ENCODE measurements at places on chromosomes 4 and X. TPM values are rescaled to one million over a fixed set of nuclear protein-coding genes. Genes with fewer than 3 reads are reported as not detected.
A peak's percentile ranks its signal among the peaks of the same experiment; 100 is the strongest.

- H3K4me1 ChIP-seq = no peaks in the 10 kb centered on the region
- H3K4me3 ChIP-seq = no peak overlapping the region
- H3K36me3 ChIP-seq = no peaks in the 10 kb centered on the region
- H3K27ac ChIP-seq = no peak overlapping the region
- H3K27me3 ChIP-seq = no peaks in the 10 kb centered on the region
Measured at GRCh38 chr4:93147524-93148212, 680.9 kb upstream of the ATOH1 start.

The CLCN5 gene
- total RNA-seq = 2.3 TPM

- no peaks in the 10 kb centered on the region for H3K27me3 ChIP-seq
- H3K4me1 ChIP-seq = no peaks in the 10 kb centered on the region
- H3K36me3 ChIP-seq = no peaks in the 10 kb centered on the region
Measured at GRCh38 chr4:69617083-69617694, 22.3 kb downstream of the UGT2A2 start.

DNA sequence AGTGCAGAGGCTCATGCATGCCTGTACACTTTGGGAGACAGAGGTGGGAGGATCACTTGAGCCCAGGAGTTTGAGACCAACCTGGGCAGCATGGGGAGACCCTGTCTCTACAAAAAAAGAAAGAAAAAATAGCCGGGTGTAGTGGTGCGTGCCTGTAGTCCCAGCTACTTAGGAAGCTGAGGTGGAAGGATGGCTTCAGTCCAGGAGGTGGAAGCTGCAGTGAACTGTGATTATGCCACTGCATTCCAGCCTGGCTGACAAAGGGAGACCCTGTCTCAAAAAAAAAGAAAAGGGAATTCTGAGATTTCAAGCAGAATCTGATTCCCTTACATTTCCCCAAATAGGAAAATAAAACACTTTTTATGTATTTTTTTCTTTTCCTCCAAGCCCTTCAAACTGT is 83.5 kb downstream of the SYNPO2 start:
- H3K27me3 ChIP-seq = no peaks in the 10 kb centered on the region
- H3K36me3 ChIP-seq = no peaks in the 10 kb centered on the region
- DNase-seq = no peak
- no peaks in the 10 kb centered on the region for H3K4me1 ChIP-seq
- no peak overlapping the region for H3K27ac ChIP-seq

DNA sequence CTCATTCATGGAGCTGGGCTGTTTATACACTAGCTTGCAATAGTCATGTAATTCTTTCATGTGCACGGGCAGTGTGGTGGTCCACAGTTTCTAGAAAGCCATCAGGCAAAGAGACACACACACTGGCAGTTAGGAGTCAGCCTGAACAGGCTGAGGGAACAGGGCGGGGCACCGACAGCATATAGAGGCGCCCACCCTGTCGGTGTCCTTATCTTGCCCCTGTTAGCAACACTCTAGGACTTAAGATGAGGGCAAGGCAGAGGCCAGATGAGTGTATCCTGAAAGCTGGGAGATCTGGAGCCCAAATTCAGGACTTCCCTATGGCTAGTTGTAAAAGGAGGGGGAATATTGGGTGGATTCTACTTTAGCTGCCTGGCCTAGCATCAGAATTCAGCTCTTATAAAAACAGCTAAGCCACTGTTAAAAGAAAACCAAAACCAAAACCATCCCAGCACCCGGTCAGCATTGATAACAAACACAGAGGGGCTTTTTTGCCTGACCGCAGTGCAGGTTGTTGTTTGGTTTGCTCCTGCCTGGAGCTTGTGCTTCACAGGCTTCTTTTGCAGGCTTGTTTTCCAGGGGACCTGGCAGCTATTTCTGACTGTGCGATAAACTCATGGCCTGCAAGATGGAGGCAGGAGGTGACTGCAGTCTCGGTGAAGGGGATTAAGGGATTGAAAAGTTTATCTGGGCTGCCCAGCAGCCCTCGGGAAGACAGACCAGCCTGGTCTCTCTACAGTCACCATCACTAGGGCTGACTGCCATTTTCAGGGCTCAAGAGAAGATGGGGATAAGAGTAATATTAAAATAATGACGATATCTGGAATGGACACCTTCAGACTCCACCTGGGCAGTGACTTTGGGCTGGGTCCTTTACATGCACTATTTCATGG is 638.9 kb downstream of the MID1IP1 start:
- H3K36me3 ChIP-seq = no peaks in the 10 kb centered on the region
- H3K4me3 ChIP-seq = no peak overlapping the region
- no peak for DNase-seq
- no peaks in the 10 kb centered on the region for H3K27me3 ChIP-seq
- peaks cover 10% of the 10 kb centered on the region for H3K4me1 ChIP-seq

The CSAG2 gene
- total RNA-seq = not detected

The NPNT gene
- 0.32 TPM for total RNA-seq

DNA sequence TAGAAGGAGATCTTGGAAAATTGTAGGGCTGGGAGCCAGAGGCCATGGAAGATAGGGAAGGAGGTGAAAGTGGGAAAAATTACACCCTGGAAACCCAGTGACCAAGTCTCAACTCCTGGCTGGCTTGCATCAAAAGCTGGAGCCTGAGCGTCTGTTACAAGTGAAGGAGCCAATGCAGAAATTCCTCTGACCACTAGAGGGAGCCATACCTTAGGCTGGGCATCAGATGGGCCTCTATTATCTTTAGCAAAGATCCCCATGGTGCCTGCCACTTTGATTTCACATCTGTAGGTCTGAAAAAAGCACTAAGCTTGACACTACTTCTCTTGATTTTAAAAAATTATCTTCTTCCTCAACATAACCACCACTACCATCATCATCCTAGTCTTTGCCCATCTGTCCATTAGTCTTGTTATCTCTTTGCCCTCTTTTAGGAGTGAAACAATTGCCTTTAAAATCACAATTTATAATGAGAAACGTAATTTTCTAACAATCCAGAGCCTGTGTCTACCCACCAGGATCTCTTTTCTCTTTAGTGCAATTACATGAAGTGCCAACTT is 62.9 kb downstream of the ANAPC4 start:
- H3K36me3 ChIP-seq = no peaks in the 10 kb centered on the region
- H3K27ac ChIP-seq = no peak overlapping the region
- no peaks in the 10 kb centered on the region for H3K4me1 ChIP-seq

The HTN3 gene
- not detected for total RNA-seq

- H3K36me3 ChIP-seq = peaks cover 10% of the 10 kb centered on the region
- no peak overlapping the region for H3K27ac ChIP-seq
- DNase-seq = no peak
- no peaks in the 10 kb centered on the region for H3K4me1 ChIP-seq
- no peaks in the 10 kb centered on the region for H3K27me3 ChIP-seq
- no peak overlapping the region for H3K4me3 ChIP-seq
Measured at GRCh38 chr4:47862297-47862696, 24.4 kb upstream of the CORIN start.

DNA sequence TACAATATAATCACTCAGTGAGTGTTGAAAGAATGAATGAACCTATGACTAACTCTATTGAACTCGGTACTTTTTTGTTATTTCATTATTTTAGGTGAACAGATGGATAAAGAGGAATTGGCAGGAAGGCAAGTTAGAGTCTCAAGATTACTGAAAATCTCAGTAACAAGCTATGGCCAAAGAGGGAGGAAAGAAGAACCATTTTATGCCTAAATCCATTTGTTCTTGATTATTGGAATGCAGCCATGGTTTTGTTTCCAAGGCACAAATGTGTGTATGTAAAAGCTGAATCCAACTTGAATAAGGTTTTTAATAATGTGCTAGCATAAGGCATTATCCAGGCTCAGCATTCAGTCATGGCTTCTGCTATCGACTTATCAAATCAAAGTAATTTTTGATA is 196.4 kb downstream of the DTHD1 start:
- no peak overlapping the region for H3K4me3 ChIP-seq
- no peaks in the 10 kb centered on the region for H3K4me1 ChIP-seq
- no peaks in the 10 kb centered on the region for H3K36me3 ChIP-seq
- no peak for DNase-seq

DNA sequence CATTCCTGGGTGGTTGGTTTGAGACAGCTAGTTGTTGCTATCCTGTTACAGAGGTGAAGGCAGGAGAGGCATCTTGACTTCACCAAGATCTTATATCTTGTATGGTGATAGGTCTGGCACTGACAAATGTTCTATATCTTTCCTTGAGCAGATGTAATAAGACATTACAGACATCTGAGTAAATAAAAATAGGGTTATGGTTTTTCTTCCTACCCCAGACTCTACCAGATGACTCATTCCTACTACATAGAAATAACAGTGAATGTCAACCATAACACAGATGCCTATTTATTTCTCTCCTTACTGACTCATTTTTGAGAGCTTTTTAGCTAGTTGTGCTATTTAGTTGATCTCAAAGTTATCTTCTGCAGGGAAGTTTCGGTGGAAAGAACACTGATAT is 21.9 kb downstream of the HNRNPH2 start:
- H3K27ac ChIP-seq = no peak overlapping the region
- no peaks in the 10 kb centered on the region for H3K4me1 ChIP-seq
- DNase-seq = no peak
- H3K27me3 ChIP-seq = no peaks in the 10 kb centered on the region
- H3K36me3 ChIP-seq = no peaks in the 10 kb centered on the region

DNA sequence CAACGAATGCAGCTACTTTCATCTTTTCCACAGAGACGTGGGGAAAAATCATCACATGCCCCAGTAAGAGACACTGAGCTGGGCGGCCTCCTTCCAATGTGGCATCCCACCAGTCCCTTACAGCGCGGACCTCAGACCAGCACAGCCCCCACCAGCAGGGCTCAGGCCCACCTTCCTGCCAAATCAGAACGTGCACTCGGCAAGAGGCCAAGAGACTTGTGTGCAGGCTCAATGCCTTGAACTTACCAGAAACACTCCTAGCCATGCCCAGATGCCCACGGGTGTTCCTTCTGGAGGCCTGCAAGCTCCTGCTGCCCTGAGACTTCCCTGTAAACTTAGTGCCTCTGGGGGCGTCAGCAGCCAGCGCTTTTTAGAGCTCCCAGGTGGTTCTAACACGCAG is 31.2 kb downstream of the WDR1 start:
- H3K4me1 ChIP-seq = peaks cover 16% of the 10 kb centered on the region
- no peaks in the 10 kb centered on the region for H3K27me3 ChIP-seq
- DNase-seq = no peak

DNA sequence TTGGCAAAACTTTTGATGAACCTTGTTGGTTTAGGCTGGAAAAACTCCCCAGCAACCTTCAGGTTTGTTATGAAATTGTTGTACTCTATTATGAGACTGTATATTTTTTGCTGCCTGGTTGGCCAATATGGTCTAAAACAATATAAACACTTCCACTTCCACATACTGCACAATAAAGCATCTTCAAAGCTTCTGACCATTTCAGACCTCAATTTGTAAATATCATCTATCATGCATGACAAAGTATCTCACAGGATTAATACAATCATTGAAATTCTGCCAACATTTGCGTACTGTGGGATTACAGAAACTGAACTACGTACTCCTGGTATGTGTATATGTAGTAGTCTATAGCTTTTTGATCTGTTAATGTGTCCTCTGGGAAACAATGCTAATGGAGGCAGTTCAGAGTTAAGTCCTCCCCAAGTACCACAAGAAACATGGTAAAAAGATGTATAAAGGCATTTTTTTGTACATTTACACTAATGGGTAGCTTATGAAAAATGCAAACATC is 40.4 kb downstream of the GPC4 start:
- H3K27ac ChIP-seq = no peak overlapping the region
- no peak for DNase-seq
- no peaks in the 10 kb centered on the region for H3K36me3 ChIP-seq
- H3K4me3 ChIP-seq = no peak overlapping the region
- no peaks in the 10 kb centered on the region for H3K27me3 ChIP-seq

The VEGFD gene
- total RNA-seq = not detected

The ANKRD17 gene
- 48.6 TPM for total RNA-seq

GRCh38 chrX:3711331-3711917 is 2.0 kb downstream of the PRKX start:
- DNase-seq = no peak
- H3K4me1 ChIP-seq = peaks cover 12% of the 10 kb centered on the region
- H3K36me3 ChIP-seq = no peaks in the 10 kb centered on the region
- peak overlapping the region; percentile 73 for H3K4me3 ChIP-seq

- DNase-seq = no peak
- no peak overlapping the region for H3K27ac ChIP-seq
- H3K4me1 ChIP-seq = no peaks in the 10 kb centered on the region
- no peaks in the 10 kb centered on the region for H3K36me3 ChIP-seq
Measured at GRCh38 chr4:101885574-101885973, 95.0 kb downstream of the BANK1 start.

DNA sequence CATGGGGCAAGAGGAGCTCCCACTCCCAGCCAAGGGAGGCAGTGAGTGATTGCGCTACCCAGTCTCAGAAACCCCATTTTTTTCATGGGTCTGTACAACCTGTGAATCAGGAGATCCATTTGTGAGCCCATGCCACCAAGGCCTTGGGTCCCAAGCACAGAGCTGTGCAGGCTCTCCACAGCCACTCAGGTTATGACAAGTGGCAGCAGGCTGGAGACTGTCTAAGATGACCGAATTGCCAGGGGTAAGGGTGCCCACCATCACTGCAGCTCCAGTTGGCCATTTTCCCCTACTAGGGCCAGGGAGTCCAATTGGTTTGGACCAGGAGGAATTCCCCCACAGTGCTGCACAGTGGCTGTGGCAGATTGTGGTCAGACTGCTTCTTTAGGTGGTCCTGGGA is 407.5 kb upstream of the KLHL4 start:
- no peak overlapping the region for H3K4me3 ChIP-seq
- no peaks in the 10 kb centered on the region for H3K27me3 ChIP-seq
- DNase-seq = no peak
- H3K4me1 ChIP-seq = no peaks in the 10 kb centered on the region
- H3K27ac ChIP-seq = no peak overlapping the region

DNA sequence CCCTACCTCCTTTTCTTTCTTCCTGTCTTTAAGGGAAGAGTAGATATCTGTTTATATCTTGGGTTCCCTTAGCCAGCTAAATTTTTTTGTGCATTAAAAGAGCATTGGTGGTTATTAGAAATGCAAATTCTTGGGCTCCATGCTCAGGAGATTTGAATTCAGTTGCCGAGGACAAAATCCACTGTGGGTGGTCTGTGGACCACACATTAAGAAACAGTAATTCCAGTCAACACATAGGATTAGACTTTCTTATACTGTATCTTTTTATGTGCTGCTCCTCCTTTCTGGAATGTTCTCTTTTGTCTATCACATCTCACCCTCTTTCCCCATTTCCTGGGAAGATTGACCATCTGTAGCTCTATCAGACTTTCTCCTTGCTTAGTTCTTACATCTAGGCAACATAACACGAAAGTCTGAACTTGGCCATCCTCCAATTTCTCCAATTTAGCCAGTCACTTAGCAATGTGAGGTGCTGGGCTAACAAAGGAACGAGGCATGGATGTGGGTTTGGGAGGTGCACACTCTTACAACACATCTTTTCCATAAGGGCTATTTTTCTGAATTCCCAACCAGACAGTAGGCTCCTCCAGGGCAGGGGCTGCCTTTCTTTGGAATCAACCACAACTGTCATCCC is 5.3 kb upstream of the PDLIM3 start:
- no peaks in the 10 kb centered on the region for H3K36me3 ChIP-seq
- no peak overlapping the region for H3K4me3 ChIP-seq
- H3K4me1 ChIP-seq = no peaks in the 10 kb centered on the region
